Stimulated activated CD4-positive, alpha-beta T cell treated with anti-CD3 and anti-CD28 coated beads, Interleukin-4, amount 100 ng/mL, for 1 hour (primary cell): ENCODE measurements at places on chromosomes 1 and 21.

DNA sequence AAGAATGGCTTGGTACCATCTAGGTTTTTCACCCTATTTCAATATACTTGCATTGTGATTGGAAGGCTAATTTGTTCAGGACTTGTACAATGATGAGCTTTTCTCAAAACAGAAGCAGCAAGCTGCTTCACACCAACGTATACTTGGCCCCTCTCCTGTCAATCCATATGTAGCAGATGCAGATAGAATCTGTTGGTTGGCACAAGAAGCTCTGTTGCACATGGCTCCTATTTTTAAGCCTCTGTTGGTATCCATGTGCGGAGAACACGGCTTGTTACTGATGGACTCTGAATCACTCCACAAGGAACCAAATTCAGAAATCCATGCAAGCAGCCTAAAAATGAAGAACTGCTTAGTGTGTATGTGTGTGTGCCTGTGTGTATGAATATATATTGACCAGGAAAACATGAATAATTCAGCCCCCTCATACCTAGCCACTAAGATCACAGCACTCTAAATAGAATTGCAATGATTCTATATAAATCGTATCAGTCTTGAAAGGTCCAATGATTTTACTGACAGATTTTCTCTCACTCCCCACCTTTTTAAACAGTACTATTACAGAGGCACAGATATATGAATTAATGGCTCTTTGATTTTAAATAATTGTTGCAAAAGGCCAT is 258.4 kb upstream of the DPYD start:
- DNase-seq, result no peak

DNA sequence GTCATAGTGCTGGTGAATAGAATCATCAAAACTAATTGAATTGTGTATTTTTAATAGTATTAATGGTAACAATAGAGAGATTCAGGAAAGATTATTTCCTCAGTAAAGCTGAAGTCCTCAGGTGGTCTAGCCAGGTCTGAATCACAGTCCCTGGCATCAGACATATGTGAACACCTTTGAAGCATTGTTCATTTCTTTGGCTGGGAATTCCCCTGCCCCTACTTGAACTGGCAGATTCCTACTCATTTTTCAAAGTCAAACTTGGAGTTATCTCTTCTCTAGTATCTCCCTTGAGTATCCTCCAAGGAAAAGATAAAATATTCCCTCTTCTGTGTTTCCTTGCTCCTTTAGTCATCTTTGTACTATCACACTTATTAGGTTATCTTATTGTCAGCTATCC is 759.8 kb downstream of the ADGRL2 start:
- no peak for DNase-seq

GRCh38 chr1:26336477-26337205 is 17.3 kb downstream of the CRYBG2 start:
- DNase-seq, result peak; percentile 86

DNA sequence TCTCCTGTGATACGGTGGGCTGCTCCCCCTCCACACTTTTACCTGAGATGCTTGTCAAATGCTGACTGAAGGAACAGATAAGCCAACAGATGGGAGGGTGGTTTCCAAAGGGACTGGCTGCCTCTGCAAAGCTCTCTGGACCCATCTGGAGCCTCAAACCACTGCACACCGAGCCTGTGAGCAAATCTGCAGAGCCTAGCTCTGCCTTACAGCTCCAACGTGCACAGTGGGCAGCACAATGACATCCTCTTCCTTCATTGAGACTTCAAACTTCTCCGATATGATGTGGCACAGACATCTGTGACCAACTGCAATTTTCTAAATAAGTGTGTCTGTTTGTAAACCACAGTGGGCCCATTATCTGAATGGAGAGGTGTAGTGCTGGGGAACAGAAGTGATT is 26.2 kb upstream of the KNCN start:
- DNase-seq, result no peak

DNA sequence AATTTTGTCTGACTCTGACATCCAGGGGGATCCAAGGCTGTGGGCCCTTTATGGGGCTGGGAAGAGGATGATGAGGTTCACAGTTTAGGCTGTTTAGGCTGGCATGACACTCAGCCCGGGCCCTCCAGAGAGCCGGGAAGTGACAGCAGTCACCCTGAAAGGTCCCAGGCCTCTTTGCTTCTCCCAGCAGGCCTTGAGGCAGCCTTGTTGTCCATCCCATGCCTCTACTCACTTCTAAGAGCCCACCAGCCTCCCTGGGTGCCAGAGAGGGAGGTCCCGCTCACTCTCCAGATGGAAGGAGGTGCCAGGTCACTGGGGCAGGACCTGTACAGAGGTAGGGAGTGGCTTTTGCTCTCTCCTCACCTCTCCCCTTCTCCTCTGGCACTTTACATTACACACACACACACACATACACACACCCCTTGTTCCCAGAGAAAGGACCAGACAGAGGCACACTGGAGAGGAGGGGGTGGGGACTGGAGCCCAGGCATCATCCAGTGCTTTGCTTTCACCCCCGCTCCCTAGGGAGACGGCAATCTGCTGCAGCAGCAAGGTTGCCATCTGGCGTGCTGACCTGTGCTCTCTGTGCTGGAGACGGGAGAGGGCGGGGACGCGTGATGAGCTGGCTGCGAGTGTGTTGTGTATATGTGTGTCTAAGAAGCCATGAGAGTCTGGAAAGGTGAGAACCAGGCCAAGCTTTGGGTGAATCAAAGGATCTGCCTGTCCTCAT is 4.6 kb downstream of the KLHDC8A start:
- no peak for DNase-seq

DNA sequence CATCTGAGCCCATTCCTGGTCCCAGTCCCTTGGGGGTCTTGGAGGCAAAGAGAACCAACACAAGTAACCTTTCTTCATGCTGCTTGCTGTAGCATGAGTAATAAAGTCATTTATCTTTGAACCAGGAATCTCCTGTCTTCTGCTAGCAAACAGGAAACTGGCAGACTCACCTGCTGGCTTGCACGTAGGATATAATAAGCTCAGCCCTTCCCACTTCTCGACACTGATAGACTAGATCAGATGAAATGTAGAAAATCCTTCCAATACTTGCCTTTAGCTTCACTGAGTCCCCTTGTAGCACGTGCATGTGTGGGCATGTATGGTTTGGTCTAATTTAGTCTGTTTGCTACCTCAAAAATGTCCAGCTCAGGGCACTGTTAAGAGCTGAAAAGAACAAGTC is 6.5 kb upstream of the TFF2 start:
- no peak for DNase-seq

DNA sequence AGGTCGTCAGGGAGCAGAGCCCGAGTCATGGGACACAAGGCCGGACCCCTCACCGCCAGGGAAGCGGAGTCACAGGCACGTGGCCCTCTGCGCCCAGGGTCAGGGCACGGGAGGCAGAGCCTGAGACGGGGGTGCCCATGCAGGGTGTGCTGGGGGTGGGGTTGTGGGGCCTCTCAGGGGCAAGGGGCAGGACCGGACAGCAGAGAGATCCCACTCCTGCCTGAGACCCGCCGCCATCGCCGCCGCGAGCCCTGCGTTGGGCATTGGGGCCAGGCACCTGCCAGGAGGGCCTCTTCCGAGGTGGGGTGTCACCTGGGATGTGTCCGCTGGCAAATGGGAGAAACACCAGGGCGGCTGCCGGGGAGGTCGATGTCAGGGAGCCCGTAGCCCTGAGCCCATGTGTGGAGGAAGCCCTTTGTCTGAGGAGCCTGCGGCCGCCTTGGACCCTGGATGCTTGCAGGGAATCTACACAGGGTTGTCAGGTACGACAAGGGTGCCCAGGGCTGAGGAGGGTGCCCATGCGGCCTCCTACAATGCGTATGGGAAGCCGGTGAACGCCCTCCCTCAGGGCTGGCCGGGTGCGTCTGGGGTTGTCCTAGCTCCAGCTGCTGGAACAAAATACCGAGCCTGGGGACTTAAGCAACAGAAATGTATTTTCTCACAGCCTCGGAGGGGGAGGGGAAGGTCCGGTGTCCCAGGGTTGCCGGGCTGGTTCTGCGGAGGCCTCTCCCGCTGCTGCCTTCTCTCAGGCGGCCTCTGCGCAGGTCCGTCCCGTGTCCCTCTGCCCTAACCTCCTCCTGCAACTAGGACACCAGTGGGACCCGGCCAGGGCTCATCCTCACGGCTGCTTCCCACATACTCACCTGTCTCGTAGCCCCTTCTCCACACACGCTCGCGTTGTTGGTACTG is 16.4 kb upstream of the C1orf159 start:
- no peak for DNase-seq

- DNase-seq, result peak; percentile 11
Measured at GRCh38 chr1:52602856-52603600, 857 bp downstream of the GPX7 start.

DNA sequence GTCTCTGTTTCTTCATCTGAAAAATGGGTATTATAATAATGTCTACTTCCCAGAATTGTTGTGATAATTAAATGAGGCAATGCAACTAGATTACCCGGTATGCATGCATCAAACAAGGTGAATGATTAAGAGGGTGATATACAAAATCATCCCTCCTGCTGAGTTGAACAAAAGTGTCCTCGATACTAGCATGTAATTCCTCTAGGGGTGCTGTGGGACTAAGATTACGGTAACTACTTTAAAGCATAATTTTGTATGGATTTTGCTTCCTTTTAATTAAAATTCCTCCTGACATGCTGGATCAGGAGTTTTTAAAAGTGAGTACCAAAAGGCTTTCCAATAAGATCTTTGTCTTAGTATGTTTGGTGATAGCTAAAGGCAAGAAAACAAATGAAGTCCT is 98.7 kb upstream of the PRMT6 start:
- DNase-seq, result no peak

DNA sequence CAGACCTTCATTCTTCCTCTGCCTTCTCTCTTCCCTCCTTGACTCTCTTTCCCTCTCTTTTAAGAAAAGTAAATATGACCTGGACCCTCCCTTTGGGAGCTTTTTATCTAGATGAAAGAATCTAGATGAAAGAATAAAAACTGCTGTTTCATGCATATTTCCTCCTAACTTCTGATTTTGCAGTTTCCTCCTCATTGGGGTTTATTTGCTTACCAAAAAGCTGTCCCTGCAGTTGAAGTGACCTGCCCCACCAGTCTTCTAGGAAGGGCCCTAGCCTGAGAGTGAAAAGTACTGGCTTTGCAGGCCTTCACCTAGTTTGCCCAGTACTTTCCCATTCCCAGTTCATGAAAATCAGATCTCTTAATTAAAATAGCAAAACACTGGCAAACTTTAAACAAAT is 28.3 kb upstream of the CACYBP start:
- DNase-seq, result no peak

- DNase-seq, result no peak
Measured at GRCh38 chr1:198481661-198482060, 58.8 kb downstream of the ATP6V1G3 start.

- no peak for DNase-seq
Measured at GRCh38 chr1:79817031-79817560, 810.6 kb upstream of the ADGRL4 start.

GRCh38 chr1:75275631-75276030 is 141.4 kb downstream of the LHX8 start:
- DNase-seq, result no peak

- no peak for DNase-seq
Measured at GRCh38 chr1:18144916-18145647, 37.5 kb downstream of the IGSF21 start.

DNA sequence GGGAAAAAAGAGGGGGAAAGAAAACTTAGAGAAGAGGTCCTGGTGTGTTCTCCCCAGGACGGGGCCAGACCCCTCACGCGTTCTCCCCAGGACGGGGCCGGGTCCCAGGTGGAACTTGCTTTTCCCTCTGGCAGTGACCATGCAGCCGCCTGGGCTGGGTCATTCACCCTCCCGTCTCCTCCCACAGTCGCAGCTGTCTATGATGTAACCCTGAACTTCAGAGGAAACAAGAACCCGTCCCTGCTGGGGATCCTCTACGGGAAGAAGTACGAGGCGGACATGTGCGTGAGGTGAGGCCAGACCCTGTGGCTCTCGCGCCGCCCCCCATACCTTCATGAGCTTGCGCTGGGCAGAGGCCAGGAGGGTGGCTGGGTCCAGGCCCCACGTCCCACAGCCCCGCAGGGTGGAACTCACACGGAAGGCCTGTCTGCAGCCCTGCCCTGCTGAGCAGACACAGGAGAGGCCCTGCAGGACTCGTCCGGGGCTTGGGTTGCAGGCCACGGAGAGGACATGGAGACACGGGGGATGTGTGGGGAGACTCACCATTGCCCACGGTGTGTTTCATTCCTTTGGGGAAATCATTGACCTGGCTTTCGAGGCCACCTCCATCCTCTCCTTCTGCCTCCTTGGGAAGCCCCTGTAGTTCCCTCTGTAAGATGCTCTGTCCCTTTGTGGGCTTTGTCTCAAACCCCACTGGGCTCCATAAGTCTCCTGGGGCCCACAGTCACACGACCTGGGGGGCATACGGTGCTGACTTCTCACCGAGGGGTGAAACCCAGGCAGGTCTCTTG is 40.7 kb upstream of the TRAPPC10 start:
- DNase-seq, result no peak

DNA sequence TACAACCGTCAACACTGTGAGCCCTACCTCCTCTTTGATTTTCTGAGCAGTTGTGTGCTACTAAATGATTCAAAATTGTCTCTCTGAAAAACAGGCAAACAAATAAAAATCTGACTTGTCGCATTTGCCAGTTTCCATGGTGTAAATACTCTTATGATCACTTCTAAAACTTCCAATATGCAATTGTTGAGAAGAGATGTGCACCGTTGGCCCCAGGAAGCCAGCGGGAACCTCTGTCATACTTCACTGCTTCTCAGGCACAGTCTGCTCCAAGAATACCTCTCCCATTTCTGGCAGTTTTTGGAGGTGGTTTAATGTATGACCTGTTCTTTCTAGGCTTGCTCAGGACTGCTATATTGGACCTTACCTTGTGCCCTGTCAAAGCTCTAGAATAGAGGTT is 196.0 kb upstream of the NCAM2 start:
- DNase-seq, result no peak

DNA sequence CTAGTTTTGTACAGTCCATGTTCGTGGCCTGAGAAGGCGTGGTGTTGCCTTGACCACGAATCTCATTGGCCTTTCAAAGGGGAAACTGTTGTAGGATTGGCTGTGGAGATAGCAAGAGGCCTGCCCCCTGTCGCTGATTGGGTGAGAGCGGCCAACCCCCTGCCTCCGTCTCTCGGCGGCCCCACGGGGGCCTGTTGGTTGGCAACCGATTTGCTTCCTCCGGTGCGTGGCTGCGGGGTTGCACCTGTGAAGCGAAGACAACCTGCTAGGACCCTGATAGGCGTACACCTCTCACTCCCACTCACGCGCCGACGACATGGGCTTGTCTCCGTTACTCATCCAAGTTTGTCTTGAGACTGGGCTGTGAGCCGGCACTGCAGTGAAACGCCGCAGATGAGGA is at the start of gene UBE2U:
Gene UBE2U, plus strand, starts transcription at position 204 of the 400 bp plus-strand sequence. CDS start 428 bp downstream, outside the sequence.
- DNase-seq, result no peak

DNA sequence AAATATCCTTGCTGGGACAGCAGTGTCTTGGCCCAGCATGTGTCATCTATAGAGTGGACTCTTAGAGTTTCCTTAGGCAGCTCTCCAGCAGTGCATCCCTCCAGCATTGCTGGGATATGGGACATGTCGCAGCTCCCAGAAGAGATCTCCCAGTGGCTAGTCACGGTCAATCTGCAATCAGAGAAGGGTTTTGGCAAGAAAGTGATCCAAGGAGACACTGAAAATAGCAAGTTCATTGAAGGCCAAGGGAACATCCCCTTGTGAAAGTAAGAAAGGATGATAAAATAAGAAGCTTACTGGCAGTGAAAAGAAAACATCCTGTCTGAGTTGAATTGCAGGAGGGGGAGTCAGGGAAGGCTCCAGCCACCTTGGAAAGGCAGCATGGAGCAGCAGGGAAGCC is 19.3 kb upstream of the NPL start:
- no peak for DNase-seq
